ENCODE measurements at places on chromosomes 6 and 20. TPM values are rescaled to one million over a fixed set of nuclear protein-coding genes. Genes with fewer than 3 reads are reported as not detected.

The MED23 gene
- 64.5 TPM for total RNA-seq

The PAK5 gene
- total RNA-seq = not detected

The GCNT2 gene
- total RNA-seq = 2.7 TPM

The ADTRP gene
- total RNA-seq = 59.1 TPM

The SLC26A8 gene
- not detected for total RNA-seq

The LRP11 gene
- 3.0 TPM for total RNA-seq

The C20orf96 gene
- 2.8 TPM for total RNA-seq

DNA sequence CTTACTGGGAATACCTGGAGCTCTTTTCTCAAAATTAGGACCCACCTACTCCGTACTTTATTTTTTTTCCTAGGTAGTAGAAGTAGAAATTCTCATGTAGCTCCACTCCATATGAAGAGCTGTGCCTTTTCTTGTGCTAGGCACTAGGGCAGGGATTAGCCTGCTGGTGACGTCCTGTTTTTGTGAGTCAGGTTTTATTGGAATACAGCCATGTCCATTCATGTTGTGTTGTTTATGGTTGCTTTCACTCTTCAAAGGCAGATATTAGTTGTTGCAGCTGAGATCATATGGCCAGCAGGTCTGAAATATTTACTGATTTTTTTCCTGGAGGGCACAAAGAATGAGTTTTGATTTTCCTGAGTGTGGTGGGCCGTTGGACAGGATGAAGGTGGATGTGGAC is 20.5 kb downstream of the XRN2 start:
- peaks cover 3% of the 10 kb centered on the region for H3K36me3 ChIP-seq
- no peaks in the 10 kb centered on the region for H3K27me3 ChIP-seq
- no peak for DNase-seq

DNA sequence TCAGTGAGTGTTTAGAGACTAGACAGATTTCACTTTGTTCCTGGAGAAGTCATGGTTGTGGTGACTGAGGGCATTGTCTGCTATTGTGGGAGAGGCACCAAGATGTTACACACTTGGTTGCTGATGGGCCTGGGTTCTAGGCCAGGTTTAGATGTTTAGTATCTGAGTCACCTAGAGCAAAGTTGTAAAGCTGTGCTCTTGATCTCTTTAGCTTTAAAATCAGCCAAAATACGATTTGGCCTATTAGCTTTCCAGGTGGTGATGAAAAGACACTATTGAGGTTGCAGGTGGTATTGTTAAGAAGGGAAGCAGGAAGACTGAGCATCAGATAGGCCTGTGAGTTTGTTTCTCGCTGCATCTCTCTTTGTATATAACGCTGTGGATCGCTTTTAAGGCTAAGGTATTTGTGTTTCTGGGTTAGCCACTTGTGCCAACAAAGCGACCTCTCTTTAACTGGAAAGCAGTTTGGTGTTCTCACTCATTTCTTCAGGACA is 48.6 kb downstream of the FOXO3 start:
- H3K36me3 ChIP-seq = no peaks in the 10 kb centered on the region
- H3K4me1 ChIP-seq = peaks cover 2% of the 10 kb centered on the region
- H3K27me3 ChIP-seq = no peaks in the 10 kb centered on the region
- no peak for DNase-seq
- H3K4me3 ChIP-seq = no peak overlapping the region

DNA sequence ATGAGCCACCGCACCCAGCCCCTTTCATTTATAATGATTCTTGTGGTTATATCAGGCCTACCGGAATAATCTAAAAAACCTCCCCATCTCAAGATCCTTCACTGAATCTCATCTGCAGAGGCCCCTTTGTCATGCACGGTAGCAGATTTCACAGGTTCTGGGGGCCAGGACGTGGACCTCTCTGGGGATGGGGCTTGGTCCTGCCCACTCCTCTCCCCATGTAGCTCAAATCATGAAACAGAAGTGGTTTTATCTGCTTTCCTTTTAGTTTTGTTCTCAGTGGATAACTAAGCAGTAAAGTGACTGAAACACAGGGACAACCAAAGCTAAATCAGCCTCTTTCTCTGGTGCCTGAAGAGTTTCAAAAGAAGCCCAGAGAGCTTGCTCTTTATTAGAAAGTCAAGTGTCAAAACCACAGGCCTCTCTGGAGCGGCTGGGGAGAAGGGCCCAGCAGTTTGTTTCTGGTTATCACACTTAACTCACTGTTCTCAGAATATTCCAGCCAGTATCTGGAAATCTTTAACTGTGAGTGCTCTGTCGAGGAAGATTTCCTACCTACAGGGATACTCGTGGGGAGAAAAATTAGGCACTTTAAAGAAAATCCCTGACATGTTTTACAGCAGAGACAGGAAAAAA is 60.6 kb upstream of the FAM184A start:
- no peak overlapping the region for H3K4me3 ChIP-seq
- no peak for DNase-seq
- H3K36me3 ChIP-seq = no peaks in the 10 kb centered on the region
- no peaks in the 10 kb centered on the region for H3K27me3 ChIP-seq
